ENCODE measurements at places on chromosomes 2 and 18.
A peak's percentile ranks its signal among the peaks of the same experiment; 100 is the strongest.

DNA sequence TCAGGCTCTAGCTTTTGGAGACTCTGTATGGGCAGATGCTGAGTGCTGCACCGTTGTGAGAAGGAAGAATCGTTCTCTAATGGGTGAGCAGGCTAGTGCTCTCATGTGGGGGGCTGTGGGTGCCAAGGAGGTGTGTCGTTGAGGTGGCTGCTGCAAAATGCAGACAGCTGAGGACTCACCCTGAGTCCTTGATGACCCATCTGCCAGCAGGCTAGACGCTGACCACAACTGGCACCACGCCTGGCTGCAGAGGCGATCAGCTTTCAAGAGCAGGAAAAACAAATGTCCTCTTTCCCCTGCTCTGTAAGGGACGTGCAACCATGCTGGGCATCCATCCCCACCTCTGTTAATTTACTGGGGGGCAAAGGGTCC is 48.2 kb downstream of the HAUS1 start:
- no peak for DNase-seq

DNA sequence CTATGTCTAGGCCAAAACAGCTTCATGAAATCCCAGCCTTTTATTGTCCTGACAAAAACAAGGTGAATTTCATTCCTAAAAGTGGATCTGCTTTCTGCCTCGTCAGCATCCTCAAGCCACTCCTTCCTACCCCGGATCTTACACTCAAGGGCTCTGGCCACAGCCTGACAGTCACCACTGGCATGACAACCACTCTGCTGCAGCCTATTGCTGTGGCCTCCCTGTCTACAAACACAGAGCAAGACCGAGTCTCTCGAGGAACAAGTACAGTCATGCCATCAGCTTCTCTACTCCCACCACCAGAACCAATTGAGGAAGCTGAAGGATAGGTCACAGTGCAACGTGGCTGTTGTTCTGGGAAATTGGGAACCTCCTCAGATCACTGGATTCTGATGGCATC is 106.1 kb downstream of the ICA1L start:
- DNase-seq, result no peak

GRCh38 chr2:65349863-65350262 is 82.5 kb downstream of the SPRED2 start:
- DNase-seq, result no peak

DNA sequence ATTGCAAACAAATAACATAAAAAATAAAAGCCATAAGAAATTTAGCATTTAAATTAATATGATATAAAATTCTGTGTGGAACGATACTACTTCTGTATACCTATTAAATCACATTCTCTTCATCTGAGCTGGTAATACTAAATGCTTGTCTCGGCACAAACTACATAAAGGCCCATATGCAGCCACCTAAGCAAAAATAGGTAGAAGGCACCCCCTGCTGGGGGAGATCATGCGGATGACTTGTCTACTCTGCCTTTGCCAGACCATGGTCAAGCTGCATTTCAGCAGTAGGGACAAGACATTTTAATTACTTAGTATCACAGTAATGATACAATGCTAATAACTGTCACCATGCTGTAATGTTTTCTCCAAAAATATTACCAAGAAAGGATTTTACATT is 108.0 kb downstream of the CDH19 start:
- DNase-seq, result peak; percentile 61

DNA sequence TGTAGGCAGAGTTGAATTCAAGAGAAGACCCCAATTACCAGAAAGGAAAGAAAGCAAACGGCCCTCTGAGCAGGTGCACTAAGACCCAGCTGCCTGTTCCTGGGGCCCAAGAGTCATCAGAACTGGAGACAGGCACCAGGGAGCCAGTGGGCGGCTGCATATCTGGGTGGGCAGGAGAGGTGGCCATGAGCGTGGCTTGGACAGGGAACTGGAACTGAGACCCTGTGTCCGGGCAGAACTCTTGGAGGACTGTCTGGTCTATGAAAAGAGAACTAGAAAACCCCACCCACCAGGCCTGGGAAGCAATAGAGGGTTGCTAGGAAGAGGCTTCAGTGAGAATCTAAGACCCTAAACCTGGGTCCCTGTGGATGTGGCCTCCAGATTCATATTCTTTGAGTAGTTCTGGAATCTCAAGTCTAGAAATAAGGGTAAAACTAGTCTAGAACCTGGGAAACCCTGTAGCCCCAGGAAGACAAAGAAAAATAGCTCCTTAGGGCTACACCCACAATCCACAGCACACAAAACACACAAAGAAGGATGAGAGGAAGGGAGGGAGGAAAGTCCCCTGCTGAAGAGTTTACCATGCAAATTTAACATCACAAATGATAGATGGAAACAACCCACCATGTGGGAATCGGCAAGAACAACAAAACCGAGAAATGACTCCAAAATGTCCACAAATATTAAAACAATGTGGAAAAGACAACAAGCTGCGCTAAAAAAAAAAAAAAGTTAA is 147.0 kb downstream of the HDAC4 start:
- DNase-seq, result no peak

GRCh38 chr2:195505701-195506100 is 151.3 kb upstream of the SLC39A10 start:
- no peak for DNase-seq

DNA sequence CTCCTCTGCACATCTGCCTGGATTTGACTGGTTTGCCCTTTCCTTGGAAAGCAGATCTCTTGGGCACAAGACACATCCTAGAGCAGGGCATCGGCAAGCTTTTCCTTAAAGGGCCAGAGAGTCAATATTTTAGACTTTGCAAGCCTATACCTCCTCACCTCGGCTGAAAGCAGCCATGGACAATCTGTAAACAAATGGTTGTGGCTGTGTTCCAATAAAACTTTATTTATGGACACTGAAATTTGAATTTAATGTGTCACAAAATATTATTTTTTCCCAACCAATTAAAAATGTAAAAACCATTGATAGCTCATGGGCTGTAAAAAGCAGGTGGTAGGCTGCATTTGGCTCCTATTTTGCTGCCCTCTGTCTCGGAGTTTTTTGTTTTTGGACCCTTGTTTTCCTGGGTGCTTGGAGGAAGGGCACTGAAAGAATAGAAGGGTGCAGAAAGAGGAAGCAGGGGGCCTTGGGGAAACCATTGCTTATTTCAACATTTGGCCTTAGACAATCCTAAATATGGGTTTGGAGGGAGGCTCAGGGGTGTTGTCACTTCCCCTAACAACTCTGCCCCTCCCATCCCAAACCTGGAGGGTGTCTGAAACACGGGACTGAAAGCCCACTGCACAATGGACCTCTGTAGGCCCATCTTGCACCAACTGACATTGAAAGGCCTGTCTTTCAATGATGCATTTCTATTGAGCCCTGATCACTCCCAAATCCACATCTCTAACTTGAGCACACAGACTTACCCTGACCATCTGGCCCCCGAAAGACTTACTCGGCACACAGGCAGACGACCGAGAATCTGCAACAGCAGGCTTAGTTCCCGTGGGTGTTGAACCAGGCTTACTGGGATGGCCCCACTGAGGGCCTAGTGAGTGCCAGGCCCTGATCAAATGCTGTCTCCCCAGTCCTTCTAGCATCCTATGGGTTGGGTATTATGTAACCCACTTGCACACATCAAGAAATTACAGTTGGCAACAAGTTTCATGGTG is 7.1 kb upstream of the ZFP36L2 start:
- no peak for DNase-seq

GRCh38 chr2:58336416-58336815 is 95.3 kb upstream of the FANCL start:
- DNase-seq, result no peak

DNA sequence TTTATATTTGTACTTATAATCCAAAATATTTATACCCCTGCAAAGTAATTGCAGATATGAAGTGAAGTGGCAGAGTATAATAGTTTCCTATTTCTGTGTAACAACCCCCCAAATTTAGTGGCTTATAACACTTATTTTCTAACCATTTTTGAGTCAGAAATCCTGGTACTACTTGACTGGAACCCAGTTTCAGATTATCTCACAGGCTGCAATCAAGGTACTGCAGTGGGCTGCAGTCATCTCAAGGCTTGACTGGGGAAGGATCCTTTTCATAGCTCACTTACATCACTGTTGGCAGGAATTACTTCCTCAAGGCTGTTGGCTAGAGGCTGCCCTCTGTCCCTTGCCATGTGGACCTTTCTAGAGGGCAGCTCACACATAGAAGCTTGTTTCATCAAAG is 558.2 kb upstream of the PKDCC start:
- no peak for DNase-seq

DNA sequence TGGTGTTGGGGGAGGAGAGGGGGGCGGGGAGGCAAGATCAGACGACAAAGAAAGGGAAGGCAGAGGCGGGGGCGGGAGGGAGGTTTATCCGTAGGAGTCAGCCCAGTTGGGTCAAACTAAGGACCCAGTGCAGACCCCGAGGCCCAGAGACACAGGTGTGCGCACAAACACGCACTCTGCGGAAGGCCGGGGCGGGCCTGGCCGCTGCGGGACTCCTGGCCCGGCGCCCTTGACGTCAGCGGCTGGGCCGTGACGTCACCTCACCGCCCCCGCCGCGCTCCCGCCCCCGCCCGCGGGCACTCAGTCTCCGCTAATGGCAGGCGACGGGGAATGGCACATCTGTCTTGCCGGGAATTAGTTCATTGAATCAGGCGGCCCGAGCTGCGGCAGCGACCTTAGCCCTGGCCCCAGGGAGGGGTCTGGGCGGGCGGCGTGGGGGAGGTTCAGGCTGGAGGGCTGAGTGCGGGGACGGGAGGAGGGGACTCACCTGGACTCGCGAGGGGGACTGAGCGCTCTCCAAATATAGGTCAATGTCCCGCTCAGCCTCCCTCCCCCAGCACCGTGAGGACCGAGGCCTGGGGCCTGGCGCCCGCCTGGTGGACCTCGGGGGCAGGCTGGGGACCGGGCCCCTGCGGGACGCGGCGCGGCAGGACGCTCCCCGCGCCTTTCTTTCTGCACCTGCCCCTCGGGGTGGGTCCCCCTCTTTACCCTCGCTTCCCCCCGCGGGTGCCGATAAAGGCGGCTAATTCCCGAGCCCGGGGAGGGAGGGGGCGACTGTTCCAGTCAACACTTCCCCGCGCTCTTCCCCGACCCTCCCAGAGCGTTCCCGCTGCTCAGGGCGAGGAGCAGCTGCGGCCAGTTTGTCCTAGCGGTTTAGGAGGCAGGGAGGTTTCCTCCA is 15.5 kb upstream of the ECEL1 start:
- DNase-seq, result no peak

GRCh38 chr2:88810488-88810887 is 119.0 kb downstream of the RPIA start:
- no peak for DNase-seq

GRCh38 chr2:70204452-70204851 is 13.6 kb upstream of the C2orf42 start:
- no peak for DNase-seq

Data from iPS DF 6.9 (cell line).